ENCODE measurements at places on chromosomes 6 and 20.

DNA sequence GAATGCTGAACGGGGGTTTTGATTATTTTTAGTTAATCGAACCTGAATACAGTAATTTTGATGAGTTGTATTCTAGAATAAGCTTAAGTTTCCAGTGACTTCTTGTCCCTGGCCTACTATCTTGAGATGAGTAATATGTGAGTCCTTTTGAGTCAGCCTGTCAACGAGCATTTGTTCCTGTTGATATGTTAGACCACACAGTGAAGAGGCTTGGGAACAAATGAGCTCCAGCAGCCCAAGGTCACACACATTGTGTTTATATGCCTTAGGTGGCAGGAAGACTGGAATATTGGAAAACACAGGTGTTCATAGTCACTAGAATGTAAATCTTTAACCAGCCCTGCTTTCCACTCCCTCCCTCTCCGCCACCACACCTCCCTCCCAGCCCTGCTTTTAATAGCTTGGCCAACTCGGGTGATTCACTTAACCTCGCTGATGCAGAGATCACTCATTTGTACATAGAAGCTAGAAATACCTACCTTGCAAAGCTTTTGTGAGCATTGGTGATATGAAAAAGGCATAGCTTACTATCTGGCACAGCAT lies 9.1 kb downstream of the SMPDL3A start:
- DNase-seq, result peak; percentile 85

GRCh38 chr20:22425344-22426295 lies 158.8 kb downstream of the FOXA2 start:
- DNase-seq, result no peak

GRCh38 chr6:147733686-147734085 lies 225.2 kb downstream of the SAMD5 start:
- DNase-seq, result no peak

DNA sequence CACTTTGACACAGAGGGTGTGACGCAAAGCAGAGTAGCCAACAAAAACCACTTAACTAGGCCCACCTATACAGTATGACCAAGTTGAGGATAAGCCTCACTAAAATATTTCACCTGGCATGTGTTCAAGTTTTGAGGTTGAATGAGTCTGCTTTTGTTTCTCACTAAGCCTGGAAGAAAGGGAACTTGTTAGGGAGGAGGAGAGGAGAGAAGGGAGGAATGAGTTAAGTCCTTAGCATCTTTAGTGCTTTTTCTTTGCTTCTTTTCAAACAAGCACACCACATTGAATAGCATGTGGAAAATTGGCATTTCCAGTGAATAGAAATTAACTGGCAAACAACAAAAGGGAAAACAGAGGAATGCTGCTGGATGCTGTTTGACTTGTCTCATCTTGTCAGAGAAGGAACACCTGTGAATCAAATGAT lies 461.9 kb downstream of the GJA1 start:
- DNase-seq, result no peak
